ENCODE measurements at places on chromosomes 7 and 10.

DNA sequence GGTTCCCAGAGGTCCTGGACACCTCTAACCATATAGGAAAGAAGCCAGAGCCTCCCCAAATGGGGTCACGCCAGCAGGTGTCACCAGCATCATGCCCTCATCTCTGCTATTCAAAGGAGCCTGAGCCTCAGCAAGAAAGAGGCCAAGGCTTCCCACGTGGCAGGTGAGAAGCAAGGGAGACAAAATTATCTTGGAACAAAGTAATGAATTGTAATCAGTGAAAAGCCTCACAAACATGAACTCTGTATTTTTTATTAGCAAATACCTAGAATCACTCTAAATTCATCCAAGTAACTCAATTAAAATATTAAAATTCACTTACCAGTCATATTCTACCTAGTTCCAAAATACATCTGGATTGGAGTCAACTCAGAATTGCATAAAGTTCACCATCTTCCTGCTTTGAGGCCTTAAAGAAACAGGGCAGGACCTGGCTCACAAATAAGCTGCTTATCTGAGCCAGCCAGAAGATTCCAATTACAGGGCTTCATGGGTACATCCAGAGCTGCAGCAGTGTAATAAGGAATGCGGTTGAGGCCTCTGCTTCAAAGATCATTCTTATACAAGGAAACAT, 68.7 kb downstream of the SGMS1 start:
- DNase-seq: no peak
- no peak overlapping the region for H3K4me3 ChIP-seq
- H3K27me3 ChIP-seq: no peaks in the 10 kb centered on the region
- H3K36me3 ChIP-seq: no peaks in the 10 kb centered on the region
- H3K4me1 ChIP-seq: peaks cover 26% of the 10 kb centered on the region

DNA sequence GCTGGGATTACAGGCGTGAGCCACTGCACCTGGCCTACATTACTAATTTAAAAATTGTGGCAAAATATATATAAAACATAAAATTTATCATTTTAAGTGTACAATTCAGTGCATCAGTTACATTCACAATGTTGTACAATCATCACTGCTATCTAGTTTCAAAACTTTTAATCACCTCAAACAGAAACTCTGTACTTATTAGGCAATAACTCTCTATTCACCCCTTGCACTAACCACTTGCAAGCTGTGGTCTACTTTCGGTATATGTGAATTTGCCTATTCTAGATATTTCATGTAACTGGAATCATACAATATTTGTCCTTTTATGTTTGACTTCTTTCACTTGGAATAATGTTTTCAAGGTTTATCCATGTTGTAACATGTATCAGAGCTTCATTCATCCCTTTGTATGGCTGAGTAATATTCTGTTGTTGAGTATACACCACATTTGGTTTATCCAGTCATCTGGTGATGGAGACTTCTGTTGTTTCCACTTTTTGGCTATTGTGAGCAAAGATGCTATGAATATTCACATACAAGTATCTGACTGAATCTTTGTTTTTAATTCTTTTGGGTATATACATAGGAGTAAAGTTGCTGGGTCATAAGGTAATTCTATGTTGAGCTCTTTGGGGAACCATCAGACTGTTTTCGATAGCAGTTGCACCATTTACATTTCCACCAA, 14.3 kb upstream of the ELOVL3 start:
- H3K27ac ChIP-seq: no peak overlapping the region
- no peak for DNase-seq
- no peak overlapping the region for H3K4me3 ChIP-seq
- H3K36me3 ChIP-seq: no peaks in the 10 kb centered on the region

- no peaks in the 10 kb centered on the region for H3K4me1 ChIP-seq
- DNase-seq: no peak
- no peak overlapping the region for H3K27ac ChIP-seq
- no peaks in the 10 kb centered on the region for H3K27me3 ChIP-seq
- no peaks in the 10 kb centered on the region for H3K36me3 ChIP-seq
- no peak overlapping the region for H3K4me3 ChIP-seq
These were observed 69.7 kb upstream of the ZNRF2 start for GRCh38 chr7:30214651-30215137.

DNA sequence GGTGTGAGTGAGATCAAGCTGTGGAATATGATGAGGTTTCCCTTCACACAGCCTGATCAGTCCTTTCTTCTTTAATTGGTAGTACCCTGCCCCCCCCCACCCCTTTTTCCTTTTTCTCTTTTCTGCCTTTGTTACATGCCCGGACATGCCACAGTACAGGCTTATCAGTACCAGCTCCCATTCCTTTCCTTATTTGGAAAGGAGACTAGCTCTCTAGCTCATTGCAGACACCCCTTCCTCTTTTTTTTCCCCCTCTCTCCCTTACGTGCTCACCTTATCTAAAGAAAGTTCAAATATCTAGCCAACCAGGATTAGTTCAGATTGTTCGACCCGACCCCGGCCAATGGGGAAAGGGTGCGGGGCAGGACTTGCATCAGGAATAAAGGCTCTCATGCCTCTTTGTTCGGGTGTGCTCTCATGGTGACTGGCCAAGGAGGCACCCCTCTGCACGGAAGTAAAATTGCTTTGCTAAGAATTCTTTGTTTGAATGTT, 230.4 kb downstream of the ACTR3B start:
- H3K27me3 ChIP-seq: no peaks in the 10 kb centered on the region
- H3K4me3 ChIP-seq: no peak overlapping the region
- no peak overlapping the region for H3K27ac ChIP-seq
- H3K36me3 ChIP-seq: no peaks in the 10 kb centered on the region
- no peak for DNase-seq

DNA sequence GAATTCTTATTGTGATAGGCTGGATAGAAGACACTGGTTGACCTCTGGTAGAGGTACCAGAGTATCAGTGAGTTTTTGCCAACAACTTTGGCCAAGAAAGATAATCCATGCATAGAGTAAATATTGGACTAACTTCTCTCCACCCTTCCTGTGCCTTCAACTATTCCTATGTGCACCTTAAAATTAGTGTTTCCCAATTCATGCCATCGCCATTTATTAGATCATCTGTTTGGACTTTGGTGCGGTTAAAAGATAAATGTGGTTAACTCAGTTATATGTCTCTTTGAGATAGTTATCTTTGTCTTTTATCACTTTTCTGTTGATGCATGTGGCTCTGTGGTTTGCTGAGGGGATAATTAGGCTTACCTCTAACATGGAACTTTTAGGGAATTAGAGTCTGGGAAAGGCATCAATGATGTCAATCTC, 4.6 kb downstream of the PAPSS2 start:
- H3K27ac ChIP-seq: no peak overlapping the region
- H3K36me3 ChIP-seq: no peaks in the 10 kb centered on the region
- H3K4me3 ChIP-seq: no peak overlapping the region
- no peak for DNase-seq

DNA sequence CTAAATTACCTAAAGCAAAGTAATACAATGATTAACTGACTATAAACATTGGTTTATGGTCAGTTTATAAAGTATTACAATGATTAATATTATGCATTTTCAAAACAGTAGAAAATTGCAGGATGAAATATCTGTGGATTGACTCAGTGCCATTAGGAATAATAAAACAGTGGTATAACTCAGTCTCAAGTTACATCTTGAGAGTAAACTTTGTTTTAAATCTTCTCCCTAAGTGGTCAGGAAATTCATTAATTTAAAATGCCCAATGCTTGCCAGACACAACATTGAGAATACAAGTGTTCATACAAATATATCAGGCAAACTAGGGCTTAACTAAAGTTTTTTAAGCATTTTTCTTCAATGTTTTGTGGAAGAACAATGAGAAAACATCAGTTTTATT, 257.8 kb downstream of the ETV1 start:
- no peaks in the 10 kb centered on the region for H3K4me1 ChIP-seq
- H3K36me3 ChIP-seq: no peaks in the 10 kb centered on the region
- H3K27ac ChIP-seq: no peak overlapping the region
- no peak for DNase-seq
- no peaks in the 10 kb centered on the region for H3K27me3 ChIP-seq

DNA sequence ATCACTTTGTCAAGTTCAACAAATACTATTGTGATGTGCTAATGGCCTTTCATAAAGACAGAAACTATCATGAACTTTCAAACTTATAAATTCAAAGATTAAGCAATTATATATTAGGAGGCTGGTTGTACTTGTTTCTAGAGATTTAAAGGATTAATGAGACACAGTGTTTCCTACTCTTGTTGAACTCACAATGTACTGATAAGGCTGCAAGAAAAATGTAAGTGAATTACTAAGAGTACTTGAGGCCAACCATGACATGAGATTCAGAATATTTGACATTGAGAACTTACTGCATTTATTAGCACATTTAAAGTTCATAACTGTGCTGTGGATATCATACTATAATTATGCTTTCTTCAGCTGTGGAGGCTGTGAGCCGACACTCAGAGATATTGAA, 1210.5 kb upstream of the SORCS1 start:
- no peak overlapping the region for H3K4me3 ChIP-seq
- H3K27ac ChIP-seq: no peak overlapping the region
- DNase-seq: no peak
- no peaks in the 10 kb centered on the region for H3K4me1 ChIP-seq
- no peaks in the 10 kb centered on the region for H3K27me3 ChIP-seq

DNA sequence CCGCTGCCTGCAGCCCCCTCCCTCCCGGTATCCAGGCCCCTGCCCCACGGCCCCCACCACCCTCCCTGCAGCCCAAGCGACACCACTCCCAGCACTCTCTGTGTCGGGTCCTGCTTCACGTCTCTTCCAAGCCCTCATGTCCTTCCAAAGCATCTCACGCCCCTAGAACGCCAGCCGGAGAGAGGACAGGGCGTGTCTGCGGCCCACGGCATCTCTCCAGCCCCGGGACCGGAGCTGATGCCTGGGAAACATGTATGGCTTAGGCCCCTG, 51.1 kb upstream of the PDGFA start:
- H3K27ac ChIP-seq: no peak overlapping the region
- DNase-seq: no peak
- no peak overlapping the region for H3K4me3 ChIP-seq
- H3K27me3 ChIP-seq: no peaks in the 10 kb centered on the region

DNA sequence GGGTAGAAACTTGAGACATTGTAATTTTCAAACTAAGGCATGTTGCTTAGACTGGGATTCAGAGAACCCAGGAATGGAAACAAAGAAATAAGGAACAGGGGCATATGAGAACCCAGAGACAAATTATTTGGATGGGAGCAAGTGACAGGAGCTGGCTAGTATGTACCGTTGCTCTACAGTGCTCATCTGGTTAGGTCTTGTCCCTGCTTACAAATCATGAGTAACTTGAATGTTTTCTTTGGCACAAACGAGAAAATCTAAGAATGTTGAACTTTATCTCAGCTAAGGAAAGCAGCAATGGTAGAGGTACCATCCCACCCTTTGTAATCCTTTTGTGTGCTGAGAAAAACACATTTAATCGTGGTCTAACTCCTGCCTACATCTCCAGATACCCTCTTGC, 116.0 kb upstream of the IMMP2L start:
- no peaks in the 10 kb centered on the region for H3K36me3 ChIP-seq
- H3K4me1 ChIP-seq: no peaks in the 10 kb centered on the region
- no peak overlapping the region for H3K27ac ChIP-seq

DNA sequence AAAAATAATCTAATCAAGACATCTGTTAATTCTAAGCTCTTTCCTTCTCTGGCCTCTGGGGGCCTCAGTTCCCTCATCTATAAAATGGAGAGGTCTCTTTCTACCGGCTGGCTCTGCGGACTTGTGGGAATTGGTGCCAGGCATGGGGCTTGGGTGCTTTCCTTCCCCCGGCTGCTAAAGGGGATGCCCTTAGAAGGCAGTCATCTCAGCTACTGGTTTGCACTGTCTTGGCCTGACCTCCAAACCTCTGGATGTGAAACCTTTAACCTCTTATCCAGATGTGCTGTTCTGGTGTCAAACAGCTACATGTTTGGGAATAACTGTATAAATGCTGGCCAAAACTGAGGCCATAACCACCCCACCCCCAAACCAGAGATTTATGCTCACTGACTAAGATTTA, 320.0 kb downstream of the RPS24 start:
- H3K27ac ChIP-seq: peak overlapping the region; percentile 89
- DNase-seq: peak; percentile 61
- no peak overlapping the region for H3K4me3 ChIP-seq

GRCh38 chr7:151107882-151108281, 21.6 kb downstream of the AGAP3 start:
- no peaks in the 10 kb centered on the region for H3K36me3 ChIP-seq
- H3K27ac ChIP-seq: peak overlapping the region; percentile 76
- no peaks in the 10 kb centered on the region for H3K27me3 ChIP-seq
- H3K4me3 ChIP-seq: no peak overlapping the region

GRCh38 chr10:35872671-35873070, 230.6 kb upstream of the FZD8 start:
- H3K36me3 ChIP-seq: no peaks in the 10 kb centered on the region
- H3K4me3 ChIP-seq: no peak overlapping the region
- H3K27ac ChIP-seq: no peak overlapping the region
- H3K27me3 ChIP-seq: no peaks in the 10 kb centered on the region

DNA sequence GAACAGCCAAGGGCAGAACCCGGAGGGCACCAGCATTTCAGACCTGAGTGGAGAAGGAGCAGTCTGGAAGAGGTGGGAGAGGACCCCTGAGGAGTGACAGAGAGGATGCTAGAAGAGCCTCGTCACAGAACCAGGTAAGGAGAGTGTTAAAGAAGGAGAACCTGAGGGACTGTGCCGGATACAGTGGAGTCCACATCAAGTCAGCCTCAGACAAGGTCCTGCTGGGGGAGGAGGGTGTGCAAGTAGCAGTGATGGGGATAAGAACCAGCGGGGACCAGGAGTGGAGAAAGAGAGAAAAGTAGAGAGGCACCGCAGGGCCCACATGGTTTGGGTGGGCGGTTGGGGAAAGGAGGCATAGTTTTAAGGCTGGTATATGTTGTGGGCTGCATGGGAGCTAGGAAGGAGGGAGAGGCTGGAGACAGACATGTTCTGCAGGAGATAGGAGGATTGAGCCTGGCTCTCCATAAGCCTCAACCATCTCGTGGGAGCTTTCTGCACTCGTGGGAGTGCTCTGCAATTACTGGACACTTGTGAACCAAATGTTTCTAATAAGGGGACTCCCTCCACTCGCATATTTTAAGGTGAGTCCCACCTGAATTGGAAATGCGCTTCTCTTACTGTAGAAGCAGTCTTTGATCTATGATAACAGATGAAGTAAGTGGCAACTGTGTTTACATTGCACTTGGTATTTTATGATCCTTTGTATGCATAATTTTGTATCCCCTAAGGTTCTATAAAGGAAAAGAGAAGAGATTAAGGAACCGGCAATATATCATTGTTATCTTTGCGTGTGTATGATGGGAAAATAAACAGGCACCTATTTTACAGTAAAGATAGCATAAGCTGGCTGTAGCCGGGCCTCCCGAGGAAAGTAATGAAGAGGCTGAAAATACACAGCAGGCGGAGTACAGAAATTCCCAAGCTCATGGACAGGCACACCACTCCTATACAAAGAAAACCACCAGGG, 154.8 kb downstream of the ADAM12 start:
- H3K27ac ChIP-seq: no peak overlapping the region
- no peaks in the 10 kb centered on the region for H3K4me1 ChIP-seq
- DNase-seq: no peak
- no peaks in the 10 kb centered on the region for H3K36me3 ChIP-seq
- no peaks in the 10 kb centered on the region for H3K27me3 ChIP-seq
